Stimulated activated naive CD8-positive, alpha-beta T cell treated with anti-CD3 and anti-CD28 coated beads, Interleukin-15, amount 100 ng/mL, for 72 hours (primary cell): ENCODE measurements at places on chromosomes 7 and 10.
A peak's percentile ranks its signal among the peaks of the same experiment; 100 is the strongest.

- DNase-seq: peak; percentile 60
Observed at GRCh38 chr7:104883718-104884452, 130.1 kb upstream of the KMT2E start.

- peak; percentile 1 for DNase-seq
Observed at GRCh38 chr10:21172930-21173801, 276.1 kb upstream of the NEBL start.

DNA sequence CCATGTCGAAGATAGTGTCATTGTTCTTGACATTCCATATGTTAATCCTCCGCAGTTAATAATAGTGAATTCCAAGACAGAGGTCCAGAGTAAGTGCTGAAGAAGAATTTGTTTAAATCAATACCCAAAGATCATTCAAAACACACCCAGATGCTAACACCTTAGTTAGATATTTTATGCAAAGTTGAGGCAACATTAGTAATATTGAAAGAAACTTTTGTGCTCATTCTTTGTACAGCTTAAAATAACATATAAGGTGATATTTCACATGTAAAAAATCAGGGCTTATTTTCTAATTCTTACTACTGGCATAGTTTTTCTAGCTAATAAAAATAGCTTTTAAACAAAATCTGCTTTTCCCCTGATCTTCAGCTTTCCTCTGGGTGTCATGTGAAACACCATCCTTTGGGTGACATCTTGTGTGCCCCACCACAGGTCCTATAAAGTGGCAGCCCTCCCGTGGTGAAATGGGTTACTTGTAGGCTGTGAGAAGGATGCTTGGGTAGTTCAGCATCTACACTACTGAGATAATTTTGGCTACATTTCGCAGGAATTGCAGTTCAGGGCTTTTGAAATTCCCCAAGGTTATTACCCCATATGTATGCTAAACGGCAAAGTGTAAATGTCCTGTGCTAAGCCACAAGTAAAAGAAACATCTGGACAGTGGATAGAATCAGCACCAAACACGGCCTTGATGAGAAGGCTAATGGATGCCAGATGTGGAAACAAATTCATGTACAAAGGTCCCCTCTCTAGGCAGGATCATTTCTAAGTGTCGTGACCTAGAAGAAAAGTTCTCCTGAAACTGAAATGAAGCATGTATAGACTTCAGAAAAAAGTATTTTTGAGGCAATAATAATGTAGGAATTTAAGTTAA is 105.4 kb downstream of the GRM3 start:
- no peak for DNase-seq

DNA sequence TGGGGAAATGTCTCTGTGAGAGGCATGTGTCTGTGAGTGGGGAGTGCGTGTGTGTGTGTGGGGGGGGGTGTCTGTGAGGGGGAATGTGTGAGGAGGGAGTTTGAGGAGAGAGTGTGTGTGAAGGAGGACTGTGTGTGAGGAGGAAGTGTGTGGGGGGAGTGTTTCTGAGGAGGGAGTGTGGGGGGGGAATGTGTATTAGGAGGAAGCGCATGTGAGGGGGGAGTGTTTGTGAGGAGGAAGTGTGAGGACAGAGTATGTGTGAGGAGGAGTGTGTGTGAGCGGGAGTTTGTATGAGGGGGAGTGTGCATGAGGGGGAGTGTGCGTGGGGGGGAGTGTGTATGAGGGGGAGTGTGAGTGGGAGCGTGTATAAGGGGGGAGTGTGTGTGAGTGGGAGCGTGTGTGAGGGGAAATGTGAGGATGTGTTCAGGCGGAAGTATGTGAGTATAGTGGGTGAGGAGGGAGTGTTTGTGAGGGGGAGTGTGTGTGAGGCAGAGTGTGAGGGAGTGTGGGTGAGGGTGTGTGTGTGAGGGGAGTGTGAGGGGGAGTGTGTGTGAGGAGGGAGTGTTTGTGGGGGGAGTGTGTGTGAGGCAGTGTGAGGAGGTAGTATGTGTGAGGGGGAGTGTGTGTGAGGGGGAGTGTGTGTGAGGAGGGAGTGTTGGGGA is 21.8 kb upstream of the PTPRN2 start:
- DNase-seq: no peak

- no peak for DNase-seq
Observed at GRCh38 chr10:106914016-106914415, 250.5 kb downstream of the SORCS1 start.

DNA sequence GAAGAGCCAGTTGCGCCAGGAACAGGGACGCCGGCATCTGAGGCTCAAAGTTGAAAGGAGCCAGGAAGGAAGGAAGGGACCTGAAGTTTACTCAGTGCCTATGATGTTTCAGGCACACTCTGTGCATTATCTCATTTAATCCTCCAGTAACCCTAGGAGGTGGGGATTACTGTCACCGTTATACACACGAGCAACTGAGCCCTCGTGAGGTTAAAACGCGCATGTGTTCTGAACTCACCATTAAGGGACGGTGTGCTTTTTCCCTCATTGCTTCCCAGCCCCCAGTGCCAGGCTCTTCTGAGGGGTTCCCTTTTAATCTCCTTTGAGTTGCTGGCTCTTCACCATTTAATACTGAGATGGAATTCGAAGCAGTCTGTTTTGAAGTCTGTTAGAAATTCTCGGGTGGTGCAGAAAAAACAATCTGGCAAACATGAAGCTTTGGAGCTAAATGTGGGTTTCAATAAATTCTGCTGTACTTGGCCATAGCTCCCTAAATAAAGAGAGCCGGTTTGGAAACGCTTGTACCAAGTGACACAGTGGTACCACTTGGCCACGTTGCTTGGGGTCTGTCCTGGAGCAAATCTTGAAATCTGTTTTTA is 102.2 kb downstream of the TAX1BP1 start:
- DNase-seq: no peak

- DNase-seq: no peak
Observed at GRCh38 chr7:12731775-12732174, 44.3 kb downstream of the ARL4A start.

GRCh38 chr7:152975076-152975475 is 215.5 kb downstream of the ACTR3B start:
- no peak for DNase-seq

- DNase-seq: peak; percentile 53
Observed at GRCh38 chr7:130838738-130839137, 104.7 kb upstream of the KLF14 start.

DNA sequence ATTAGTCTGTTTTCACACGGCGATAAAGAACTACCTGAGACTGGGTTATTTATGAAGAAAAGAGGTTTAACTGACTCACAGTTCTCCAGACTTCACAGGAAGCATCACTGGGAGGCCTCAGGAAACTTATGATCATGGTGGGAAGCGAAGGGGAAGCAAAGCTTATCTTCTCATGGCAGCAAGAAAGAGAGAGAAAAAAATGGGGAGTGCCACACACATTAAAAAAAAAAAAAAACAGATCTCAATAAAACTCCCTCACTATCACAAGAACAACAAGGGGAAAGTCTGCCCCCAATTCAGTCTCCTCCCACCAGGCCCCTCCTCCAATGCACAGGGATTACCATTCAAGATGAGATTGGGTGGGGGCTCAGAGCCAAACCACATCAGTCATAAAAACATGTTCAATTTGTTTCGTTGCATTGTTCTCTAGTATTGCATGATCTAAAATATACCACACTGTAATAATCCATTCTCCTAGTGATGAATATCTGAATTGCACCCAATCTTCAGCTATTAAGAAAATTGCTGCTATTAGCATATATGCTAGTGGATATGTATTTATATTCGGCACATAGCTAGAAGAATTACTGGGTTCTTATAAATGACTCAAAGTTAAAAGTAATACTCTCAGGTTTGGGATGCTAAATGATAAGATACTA is 328.9 kb upstream of the KCND2 start:
- no peak for DNase-seq

DNA sequence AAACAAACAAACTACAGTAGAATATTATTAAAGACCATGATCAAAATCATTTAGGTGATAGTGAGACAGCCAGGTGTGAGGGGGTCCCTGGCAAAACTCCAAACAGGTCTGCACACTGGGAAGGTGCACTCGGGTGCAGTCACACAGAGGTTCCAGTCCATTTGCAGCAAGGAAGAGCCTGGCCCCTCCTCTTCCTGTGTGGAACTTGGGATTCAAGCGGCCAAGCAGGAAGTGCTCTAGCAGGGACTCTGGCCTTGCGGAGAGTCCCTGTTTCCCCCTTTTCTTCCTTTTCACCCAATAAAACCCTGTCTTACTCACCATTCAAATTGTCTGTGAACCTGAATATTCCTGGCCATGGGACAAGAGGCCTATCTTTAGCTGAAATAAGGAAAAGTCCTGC is 181.8 kb downstream of the LRRTM3 start:
- no peak for DNase-seq

DNA sequence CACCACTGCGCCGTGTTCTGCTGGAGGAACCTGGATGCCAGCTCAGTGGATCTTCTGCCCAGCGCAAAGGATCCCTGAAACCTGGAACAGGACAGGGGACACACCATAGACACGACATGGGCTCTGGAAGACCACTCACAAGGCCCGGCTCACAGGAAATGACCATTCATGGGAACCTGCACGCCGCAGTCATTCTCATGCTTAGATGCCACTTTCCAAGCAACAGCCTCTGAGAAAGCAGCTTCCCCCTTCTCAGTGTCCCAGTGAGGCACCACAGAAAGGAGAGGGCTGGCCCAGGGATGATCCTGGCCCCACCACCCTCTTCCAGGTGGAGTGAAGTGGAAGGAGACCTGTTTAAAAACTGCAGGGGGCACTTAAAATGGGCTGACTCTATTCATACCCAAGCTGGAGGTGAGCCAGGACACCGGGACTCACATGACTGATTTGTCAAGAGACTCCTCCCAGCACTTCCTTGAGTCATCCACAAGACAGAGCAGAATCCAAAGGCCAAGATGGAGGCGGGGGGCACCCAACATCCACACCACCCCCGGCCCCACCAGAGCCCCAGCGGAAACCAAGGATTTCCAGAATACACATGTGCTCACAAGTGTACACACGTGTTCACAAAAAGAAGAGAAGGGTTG is 11.2 kb downstream of the CTBP2 start:
- DNase-seq: no peak

DNA sequence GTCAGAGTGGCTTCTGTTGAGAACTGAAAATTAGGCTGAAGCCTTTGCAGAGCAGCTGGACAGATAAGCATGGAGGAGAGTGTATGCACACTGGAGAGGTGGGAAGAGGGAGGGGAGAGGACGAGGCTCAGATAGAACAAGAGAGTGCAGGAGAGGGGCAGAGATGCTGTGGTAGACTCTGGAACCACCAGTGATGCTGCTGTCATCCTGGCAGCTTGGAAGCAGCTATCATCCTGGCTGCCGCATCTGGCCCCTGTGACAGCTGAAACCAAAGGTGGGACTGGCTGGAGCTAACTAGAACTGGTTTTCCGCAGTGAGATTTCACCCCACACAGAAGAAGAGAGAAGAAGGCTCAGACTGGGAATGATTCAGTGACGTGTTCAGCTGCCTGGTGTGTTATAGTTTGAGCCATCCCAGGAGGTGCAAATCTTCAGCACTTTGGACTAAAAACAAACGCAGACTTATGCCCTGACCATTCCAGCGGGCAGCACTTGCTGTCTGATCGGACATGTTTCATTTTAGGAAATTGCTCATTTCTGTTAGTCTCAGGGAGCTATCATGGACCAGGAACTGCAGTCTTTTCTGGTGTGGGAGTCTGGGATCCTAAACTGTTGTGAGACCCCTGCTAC is 38.4 kb downstream of the EEPD1 start:
- no peak for DNase-seq
